Muscle of back (tissue), 13 donors: ENCODE measurements at places on chromosomes 3 and 15.

- no peak for DNase-seq
Measured at GRCh38 chr15:52783929-52784798, 6.0 kb downstream of the ONECUT1 start.

- DNase-seq = peak; percentile 66
Measured at GRCh38 chr15:99486371-99487336, 79.1 kb upstream of the MEF2A start.

- DNase-seq = peak; percentile 67
Measured at GRCh38 chr15:90665288-90666134, 51.6 kb upstream of the BLM start.

GRCh38 chr3:171200052-171200749, 173.7 kb upstream of the SLC2A2 start:
- DNase-seq = no peak

- DNase-seq = no peak
Measured at GRCh38 chr3:168806871-168807270, 711.1 kb upstream of the GOLIM4 start.

- DNase-seq = peak; percentile 6
Measured at GRCh38 chr3:160163229-160163878, 61.9 kb upstream of the C3orf80 start.

DNA sequence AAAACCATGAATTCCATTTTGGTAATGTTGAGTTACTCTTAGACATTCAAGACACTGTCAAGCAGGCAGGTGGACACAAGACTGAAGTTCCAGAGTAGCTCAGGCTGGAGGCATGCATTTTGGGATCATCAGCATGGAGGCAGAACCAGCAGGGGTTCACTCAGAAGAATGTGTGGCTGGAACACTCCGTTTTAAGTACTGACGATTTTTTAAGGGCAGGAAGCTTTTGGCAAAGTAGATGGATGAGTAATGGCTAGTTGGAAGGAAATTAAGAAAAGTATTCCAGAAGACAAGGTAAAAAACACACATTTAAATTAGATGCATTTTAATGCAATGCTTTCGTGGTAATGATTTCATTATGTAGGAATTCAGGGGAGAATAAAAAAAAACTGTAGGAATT, 420.4 kb downstream of the ROBO2 start:
- DNase-seq = no peak

DNA sequence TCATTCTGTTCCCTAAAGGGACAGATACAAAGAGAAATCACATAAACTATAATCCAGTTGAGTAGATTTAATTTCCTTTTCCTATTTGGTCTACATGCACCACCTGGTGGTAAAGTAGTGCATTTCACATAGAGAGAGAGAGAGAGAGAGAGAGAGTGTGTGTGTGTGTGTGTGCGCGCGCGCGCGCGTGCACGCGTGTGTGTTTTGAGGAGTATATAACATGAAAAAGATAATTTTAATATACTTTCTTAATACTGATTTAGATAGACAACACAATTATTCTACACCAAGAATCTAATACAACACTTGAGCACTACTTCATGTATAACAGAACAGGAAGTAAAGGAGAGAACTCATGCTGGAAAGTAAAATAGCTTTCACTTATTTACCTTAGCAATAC, 1.1 kb upstream of the FGF7 start:
- no peak for DNase-seq

DNA sequence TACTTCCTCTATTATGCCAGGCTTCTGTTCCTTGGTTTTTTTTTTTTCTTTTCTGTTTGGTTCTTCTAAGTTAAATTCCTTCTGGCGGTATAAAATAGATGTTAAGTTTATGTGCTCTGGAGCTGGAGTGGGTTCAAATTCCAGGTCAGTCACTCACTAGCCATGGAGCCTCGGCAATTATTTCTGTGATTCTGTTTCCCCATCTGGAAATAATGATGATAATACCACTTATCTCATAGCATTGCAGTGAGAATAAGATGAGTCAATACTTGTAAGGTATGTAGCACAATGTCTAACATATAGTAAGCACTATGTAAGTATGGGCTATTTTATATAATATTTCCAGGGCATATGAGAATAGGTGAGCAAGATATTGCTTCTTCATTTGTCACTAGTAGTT, 33.2 kb upstream of the ZDHHC23 start:
- DNase-seq = no peak

GRCh38 chr3:67946436-67946835, 292.0 kb upstream of the SUCLG2 start:
- no peak for DNase-seq

DNA sequence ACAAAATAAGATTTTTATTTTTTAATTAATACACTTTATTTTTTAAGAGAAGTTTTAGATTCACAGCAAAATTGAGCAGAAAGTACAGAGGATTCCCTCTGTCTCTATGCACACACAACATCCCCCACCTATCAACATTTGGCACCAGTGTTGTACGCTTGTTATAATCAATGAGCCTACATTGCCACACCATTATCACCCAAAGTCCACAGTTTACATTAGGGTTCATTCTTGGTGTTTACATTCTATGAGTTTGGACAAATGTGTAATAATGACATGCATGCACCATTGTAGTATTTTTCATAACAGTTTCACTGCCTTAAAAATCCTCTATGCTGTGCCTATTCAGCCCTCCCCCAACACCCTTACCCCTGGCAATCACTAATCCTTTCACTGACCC, 51.3 kb upstream of the TTBK2 start:
- no peak for DNase-seq

- no peak for DNase-seq
Measured at GRCh38 chr3:10292505-10293419, at the start of gene GHRL. Gene GHRL, minus strand, starts transcription at chr3:10292947. Its CDS starts 2,767 bp downstream, at chr3:10290180.

GRCh38 chr15:43777267-43777914, 625 bp upstream of the ELL3 start:
- no peak for DNase-seq

- no peak for DNase-seq
Measured at GRCh38 chr3:178778589-178778988, 242.4 kb downstream of the KCNMB2 start.

DNA sequence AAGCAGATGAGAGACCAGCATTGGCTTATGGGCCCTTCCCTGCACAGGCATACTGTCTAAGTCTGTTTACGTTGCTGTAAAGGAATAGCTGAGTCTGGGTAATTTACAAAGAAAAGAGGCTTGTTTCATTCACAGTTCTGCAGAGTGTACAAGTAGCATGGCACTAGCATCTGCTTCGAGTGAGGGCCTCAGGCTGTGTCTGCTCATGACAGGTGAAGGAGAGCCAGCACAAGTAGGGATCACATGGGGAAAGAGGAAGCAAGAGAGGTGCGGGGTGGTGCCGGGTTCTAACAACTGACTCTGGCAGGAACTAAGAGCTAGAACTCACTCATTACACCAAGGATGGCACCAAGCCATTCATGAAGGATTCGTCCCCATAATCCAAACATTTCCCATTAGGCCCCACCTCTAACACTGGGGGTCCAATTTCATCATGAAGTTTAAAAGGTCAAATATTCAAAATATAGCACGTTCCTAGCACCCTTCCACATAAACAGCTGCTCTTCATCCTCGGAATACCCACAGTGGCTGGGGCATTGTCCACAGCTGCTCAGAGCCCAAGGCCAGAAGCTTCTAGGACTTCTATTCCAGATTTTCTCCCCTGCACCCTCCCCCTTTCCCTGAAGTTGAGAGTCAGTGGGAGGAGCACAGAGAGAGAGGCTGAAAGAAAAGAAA, 5.6 kb downstream of the RTP3 start:
- DNase-seq = peak; percentile 27

DNA sequence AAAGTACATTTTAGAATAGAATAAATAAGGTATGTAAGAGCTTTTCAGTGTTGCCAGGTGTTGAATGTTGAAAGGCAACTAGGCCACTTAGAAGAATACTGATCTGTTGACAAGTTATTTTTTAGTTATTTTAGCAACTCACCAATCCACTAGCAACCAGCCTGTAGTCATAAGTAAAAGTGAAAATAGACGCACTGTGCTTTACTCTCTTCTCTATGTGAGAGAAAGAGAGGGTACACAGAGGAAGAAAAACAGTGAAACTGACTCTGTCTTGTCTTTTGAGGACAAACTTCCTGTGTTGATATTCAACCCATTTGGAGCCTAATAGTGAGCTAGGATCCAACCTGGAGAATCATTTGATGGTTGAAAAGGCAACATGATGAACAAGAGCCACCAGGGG, 327.1 kb upstream of the GOLIM4 start:
- DNase-seq = no peak

DNA sequence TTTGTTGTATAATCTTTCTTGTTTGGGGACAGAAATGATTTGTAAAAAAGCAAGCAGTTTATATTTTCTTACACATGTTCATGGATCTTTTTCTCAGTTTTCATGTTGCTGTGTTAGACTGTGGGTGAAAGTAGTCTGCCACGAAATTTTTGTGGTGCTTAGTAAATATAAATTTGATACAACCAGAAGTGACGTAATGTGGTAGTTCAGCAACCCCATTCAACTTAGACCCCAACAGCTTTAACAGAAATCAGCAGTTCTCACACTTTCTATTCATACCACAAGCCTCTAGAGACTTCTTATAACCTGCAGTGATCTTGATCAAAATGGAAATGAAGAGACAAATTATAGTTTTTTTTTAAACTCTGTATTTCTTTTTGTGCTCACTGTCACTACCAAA, 120.2 kb upstream of the IGSF10 start:
- DNase-seq = no peak

DNA sequence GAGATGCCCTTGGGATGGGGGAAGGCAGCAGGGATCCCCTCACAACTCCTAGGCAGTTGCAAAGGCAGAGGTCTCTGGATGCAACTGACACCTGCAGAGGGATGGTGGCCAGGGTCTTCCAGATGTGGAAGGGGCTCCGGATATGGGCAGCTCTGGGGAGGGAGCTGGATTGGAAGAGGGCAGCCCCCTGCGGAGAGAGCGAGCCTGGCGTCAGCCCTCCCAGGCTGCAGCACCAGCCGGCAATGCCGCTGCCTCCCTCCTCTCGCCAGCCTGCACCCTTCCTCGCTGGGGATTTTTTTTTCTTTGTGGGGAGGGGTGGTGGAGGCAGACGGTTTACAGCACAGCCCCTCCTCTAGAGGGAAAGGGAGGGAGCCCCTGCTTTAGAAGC, 1.6 kb downstream of the INSYN1 start:
- no peak for DNase-seq

DNA sequence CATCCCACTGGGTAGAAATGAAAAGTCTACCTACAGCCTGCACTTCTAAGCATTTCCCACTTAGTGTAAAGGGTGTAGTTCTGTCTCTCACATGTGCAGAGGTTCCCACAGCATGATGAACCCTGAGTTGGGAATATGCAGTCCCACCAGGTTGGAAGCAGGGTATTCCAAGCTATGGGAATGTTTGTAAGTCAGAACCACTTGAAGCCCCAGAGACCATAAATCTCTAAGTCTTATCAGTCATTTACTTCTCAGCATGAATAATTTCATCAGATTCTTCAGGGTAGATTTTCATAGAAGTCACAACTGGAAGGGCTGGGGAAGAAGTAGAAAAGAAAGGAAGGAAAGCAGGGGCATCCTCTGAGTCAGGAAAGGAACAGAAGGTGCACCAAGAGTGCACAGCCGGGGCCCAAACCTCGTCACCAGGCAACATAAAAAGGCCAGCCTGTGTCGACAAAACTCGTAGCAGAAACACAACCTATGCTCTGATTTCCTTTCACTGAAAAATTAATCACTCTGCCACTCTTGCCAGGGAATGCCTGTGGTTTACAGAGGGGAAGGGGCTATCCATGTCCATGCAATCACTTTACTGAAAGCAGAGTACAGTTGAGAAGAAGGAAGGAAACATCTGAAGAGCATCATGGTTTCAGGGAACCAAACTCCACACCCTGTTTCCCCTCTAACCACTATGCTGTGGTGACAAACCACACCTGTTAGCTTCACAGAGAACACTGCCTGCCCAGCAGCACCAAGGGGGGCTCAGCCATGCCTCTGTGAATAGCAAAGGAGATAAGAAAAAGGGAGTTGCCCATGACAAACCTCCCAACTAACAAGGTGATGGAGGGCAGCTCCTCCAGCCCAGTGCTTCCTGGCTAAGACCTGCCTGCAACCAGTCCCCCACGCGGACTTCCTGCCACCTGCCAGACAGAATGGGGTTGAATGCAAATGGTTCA, 40.5 kb downstream of the SH3BP5 start:
- DNase-seq = no peak

- DNase-seq = no peak
Measured at GRCh38 chr3:68148447-68148846, 494.0 kb upstream of the SUCLG2 start.

GRCh38 chr15:65183865-65184159, 1.3 kb downstream of the CLPX start:
- DNase-seq = no peak

DNA sequence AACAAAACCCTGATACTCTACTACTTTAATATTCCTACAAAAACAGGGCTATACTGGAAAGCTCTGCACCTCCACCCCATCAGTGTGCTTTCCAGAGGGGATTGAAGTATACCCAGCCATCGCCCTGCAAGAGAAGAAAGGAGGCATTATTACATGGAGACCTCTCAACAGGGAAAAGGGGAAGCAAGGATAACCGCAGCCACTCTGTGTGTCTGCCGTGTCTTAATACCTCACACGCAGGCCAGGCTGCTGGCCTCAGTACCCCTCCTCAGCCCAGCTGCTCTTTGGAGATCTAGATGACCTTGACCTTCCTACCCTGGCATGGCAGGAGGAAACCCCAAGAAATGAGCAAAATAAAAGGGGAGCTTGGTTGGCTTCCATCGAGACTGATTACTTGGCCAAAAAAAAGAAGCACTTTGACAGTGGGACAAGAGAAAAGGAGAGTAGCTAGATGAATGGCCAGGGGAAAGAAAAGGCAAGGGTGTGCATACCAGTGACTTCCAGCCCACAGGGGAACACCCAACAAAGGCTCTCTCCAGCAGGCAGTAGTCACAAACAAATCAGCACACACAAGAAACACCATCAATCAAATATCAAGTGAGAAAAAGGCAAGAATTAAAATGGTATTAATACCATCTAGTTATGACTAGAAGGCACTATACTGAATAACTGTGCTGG, 129.4 kb downstream of the STT3B start:
- no peak for DNase-seq

DNA sequence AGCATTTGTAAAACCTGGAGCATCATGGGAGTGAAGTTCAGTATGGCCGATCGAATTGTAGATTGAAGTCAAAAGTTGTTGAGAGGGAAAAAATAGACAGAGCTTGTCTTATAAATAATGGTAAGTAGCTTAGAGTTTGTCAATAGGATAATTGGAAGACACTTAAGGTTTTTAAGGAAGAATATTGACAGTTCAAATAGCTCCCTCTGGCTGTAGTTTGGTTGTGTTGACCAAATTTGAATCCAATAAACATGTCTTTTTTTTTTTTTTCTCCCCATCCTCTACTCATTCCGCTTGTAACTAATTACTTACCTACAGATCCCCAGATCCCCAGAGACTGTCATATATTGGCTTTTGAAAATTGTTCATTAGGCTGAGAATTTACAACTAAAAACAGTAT, 677.0 kb downstream of the AGBL1 start:
- no peak for DNase-seq

DNA sequence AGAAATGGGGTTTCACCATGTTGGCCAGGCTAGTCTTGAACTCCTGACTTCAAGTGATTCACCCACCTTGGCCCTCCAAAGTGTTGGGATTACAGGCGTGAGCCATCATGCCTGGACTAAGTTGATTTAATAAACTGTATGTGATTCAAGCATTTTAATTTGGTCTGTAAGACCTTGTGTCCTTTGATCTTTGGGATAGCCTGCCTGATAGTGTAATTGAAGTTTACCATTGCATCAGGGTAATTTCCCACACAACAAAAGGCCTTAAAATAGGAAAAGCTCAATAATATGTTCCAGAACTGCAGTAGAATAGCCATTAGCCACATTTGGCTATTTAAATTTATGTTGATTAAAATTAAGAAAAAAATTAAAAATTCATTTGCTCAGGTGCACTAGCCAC, 25.2 kb upstream of the DENND6A start:
- no peak for DNase-seq
